ENCODE measurements at places on chromosomes 5 and 9.

DNA sequence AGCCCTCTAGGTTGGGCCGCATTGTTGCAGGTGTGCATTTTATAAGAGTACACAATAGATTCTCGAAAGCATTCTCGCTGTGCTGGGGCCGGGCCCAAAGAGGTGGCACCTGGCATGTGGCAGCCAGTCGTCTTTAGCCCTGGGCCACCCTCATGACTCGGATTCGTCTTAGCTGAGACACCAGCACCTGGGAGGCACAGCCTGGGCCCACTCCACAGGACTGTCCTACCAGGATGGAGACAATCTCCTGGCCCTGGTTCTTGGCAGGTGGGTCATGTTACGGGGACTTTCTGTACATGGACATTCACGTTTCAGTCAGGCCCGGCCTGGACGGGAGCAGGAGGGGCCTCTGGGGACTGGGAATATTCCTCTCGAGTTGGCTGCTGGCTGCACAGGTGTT lies 212.5 kb downstream of the FANCC start:
- no peak for DNase-seq

- no peak for DNase-seq
Observed at GRCh38 chr9:121824651-121825030, 173.2 kb downstream of the DAB2IP start.

DNA sequence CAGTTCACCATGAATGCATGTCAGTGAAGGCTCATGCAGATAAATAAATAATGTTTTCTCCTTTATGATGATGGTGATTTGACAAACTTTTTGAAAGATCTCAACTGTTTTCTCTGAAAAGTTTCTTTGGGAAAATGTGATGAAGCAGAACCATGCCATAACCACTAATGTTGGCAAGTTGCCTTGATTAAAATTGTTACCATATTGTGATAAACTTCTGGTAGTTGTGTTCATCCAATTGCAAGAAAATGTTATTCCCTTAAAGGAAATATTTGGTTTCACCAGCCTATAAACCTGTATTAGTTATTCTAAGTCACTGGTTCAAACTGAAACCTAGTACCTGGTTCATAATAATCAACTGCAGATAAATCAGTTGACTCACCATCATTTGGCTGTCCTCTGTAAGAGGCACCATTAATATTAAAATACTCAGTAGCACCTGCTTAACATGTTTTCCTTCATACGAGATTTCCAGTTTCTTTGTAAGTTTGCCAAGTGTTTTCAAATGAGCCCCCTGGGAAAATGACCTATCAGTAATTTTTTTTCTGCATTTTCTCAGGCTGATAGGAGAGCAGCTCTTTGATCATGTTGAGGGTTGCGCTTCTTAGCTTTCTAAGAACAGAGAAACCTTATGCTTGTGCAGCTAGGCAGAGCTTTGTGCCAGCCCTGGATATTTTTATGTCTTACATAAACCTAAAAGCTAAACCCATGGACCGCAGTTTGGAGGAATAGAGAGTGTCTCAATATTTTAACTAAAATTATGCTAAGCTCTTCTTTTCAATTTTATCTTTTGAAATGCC lies 88.0 kb downstream of the LURAP1L start:
- DNase-seq, result no peak

DNA sequence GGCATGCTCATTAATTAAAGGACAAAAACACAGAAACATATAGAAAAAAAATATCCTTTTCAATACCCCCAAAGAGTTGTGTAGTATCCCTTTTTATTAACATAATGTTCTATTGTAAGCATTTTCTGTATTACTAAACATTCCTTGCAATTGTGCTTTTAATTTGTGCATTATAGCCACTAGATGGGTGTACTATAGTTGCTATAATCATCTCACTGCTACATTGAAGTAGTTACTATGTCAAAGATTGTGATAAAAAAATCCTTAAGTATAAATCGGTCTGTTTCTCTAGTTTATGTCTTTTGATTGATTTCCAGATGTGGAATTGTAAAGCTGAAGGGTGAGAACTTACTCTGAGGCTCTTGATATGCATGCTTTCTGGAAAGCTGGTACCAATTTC lies 21.4 kb downstream of the FREM1 start:
- DNase-seq, result no peak

GRCh38 chr9:95438561-95439357 lies 78.0 kb downstream of the PTCH1 start:
- DNase-seq, result peak; percentile 5

DNA sequence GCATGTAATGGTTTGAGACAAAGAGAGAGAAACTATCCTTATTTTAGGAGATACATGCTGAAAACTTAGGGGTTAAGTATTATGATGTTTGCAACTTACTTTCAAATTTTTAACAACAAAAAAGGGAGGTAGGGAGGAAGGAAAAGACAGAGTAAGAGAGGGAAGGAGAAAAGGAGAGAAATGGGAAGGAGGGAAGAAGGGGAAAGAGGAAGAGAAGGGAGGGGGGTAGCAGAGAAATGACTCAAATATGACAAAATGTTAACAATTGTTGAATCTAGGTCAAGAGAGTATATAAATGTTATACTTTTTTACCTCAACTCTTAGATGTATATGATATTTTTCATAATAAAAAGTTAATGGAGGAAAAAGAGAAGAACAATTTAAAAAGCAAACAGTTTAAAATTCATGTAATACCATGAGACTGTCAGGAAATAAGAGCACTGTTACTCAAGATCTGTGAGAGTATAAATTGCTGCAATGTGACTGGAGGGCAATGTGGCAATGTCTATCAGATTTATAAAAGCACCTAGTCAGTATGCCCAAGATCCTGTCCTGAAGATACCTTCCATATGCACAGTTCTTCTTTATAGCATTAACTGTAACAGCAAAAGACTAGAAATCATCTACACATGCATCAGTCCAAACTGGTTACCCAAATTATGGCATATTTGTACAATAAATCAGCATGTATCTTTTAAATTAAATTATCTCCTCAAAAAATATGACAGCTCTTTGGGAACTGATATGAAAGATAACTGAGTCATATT lies 16.3 kb downstream of the FBXW11 start:
- no peak for DNase-seq

GRCh38 chr5:78647351-78647818 lies 1.2 kb downstream of the LHFPL2 start:
- DNase-seq, result peak; percentile 62

- DNase-seq, result no peak
Observed at GRCh38 chr9:133098871-133099270, 22.2 kb downstream of the RALGDS start.

- DNase-seq, result no peak
Observed at GRCh38 chr9:124046189-124046588, 34.6 kb downstream of the LHX2 start.

DNA sequence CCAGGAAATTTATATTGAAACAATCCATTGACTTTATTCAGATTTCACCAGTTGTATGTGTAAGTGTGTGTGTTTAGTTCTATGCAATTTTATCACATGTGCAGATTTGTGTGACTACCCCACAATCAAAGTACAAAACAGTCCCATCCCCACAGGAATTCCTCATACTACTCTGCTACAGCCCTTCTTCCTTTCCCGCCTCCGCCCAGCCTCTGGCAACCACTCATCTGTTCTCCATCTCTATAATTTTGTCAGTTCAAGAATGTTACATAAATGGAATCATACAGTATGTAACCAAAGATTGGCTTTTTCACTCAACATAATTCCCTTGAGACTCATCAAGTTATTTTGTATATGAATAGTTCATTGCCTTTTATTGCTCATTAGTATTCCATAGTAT lies 289.1 kb downstream of the GADD45G start:
- DNase-seq, result no peak

DNA sequence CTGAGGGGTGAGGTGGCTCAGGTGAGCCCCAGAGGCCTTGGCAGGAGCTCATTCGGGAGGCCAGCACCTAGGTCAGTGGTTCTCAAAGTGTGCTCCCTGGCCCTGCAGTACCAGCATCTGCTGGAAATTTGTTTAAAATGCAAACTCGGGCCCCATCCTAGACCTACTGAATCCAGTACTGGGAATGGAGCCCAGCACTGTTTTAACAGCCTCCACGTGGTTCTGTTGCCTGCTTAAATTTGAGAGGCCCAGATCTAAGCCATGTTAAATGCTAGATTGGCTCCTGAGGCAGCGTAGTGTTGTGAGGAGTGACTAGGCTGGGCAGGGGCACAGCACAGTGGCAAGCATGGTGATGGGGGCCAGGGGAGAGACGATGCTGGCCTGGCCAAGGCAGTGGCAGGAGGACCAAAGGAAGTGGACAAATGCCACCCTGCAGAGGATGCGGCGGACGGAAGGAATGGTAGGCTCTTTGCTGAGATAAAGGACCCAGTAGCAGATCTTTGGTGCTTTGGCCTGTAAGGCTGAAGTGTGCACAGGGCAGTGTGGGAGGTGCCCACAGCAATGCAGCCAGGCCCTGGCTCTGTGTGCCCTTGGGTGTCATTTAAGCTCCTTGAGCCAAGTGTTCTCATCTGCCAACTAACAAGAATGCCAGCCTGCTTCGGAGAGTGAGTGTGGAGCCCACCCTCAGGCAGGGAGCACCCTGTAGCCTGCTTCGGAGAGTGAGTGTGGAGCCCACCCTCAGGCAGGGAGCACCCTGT lies 4.2 kb downstream of the PRR7 start:
- no peak for DNase-seq

DNA sequence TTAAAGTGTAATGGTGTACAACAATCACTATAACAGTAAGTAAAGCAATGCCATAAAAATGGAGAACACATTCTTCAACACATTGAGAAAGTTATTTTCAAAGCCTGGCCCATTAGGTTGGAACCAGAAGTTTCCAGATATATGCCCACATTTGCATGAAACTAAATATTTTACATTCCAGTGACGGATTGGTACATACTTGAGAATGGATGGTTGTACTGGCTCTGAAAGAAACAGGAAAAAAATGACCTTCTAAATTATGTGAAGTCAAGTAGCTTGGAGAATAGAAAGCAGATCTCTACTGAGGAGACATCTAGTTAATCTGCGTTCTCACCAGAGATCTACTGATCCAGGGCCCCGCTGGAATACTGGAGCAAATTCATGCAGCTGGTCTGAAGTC lies 1037.0 kb downstream of the NR2F1-AS1 start:
- no peak for DNase-seq

GRCh38 chr5:67648201-67648671 lies 451.6 kb upstream of the CD180 start:
- no peak for DNase-seq

- DNase-seq, result no peak
Observed at GRCh38 chr9:137167277-137167746, 2.5 kb downstream of the LRRC26 start.

DNA sequence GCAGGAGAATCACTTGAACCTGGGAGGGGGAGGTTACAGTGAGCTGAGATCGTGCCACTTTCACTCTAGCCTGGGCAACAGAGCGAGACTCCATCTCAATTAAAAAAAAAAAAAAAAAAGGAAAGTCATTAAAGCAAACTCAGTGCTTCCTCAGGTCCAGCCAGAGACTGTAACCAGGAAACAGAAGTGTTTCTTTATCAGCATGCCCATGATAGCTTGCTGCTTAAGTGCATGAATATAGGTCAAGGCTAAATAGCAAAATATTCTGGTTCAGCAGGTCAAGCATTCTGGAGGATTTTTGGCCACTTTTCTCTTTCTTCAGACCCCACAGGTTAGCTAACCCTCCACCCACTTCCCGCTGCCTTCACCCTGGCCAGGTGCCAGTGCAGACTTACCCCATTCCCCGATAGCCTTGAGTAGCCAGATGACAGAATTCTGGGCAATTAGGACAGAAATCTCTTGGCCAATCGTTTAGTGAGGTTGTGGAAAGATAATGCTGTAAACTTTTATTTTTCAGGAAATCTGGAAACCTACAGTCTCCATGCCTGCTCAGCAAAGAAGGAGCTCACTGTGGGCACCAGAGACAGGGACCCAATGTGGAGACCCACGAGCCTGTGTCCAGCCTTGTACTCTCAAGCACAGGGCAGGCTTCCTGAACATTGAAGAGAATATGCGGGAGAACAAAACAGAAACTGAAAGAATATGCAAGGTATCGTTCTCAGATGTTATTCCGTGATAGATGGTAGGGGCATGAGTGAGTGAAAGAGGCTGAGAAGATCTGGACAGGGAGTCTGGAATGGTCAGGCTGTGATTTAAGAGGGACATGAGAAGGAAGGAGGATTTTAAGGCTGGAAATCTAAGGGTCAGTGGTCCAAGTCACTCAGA lies 4.2 kb upstream of the UGT3A2 start:
- no peak for DNase-seq

GRCh38 chr5:141747152-141748141 lies 65.4 kb upstream of the ARAP3 start:
- DNase-seq, result peak; percentile 48

DNA sequence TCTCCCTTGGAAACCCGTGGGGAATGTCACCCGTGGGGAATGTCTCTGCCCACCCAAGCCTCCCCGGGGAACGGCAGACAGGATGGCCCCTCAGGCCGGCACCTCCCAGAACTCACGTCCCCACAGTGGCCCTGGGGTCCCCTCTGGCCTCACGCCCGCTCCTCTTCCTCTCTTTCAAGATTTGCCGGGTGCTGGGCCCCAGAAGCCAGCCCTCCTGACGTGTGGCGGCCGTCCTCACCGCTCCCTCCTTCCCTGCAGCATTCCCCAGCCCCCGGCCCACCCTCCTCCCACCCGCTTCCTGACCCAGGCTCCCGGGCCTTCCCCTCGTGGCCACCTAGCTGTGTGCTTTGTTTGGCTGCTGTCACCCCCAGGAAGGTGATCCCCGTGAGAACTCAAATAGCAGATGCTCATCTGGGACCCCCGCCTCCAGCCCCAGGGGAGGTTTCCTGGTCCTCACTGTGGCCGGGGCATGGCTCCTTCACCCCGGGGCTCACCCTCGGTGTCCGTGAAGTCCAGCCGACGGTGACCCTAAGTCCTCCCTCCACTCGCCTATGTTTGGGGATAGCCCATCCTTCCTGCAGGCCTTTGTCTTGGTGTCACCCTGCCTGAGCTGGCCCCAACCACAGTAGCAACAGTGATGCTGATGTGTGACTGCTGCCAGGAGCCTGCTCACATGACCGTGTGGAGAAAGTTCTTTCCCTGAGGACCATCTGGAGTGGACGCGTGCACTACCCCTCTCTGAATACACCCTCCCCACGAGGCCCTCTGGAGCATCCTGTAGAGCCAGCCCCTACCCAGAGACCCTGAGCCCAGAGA lies 163.3 kb upstream of the IER5L start:
- no peak for DNase-seq

DNA sequence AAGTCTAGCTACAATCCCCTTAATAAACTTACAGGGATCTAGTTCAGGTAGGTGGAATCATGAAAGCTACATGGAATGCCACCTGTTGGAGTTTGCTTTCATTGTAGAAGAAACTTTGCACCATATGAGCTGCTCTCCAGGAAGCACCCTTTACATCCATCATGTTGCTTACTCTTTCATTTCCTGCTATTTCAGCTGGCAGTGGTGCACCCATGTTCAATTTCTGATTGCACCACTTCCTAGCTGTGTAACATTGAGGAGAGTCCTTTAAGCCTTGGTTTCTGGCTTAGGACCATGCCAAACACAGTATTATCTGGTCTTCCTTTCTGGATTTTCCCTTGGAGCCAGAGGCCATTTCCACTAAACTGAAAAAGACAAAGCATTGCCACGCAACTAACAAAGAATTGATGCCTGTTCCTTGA lies 123.3 kb upstream of the SLC12A2 start:
- DNase-seq, result no peak

- peak; percentile 69 for DNase-seq
Observed at GRCh38 chr5:103867857-103868598, 305.4 kb upstream of the NUDT12 start.
